Stimulated activated CD4-positive, alpha-beta T cell treated with anti-CD3 and anti-CD28 coated beads, Interleukin-12 subunit alpha, Interleukin-12 subunit beta, amount 100 ng/mL, for 24 hours (primary cell): ENCODE measurements at places on chromosomes 4 and X.

DNA sequence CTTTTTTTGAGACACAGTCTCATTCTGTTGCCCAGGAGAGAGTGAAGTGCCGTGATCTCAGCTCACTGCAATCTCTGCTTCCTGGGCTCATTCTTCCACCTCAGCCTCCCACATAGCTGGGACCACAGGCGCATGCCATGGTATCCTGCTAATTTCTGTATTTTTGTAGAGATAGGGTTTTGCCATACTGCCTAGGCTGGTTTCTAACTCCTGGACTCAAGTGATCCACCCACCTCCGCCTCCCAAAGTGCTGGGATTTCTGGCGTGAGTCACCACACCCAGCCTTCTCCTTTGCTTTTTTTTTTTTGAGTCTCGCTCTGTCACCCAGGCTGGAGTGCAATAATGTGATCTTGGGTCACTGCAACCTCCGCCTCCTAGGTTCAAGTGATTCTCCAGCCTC lies 94.1 kb downstream of the PDS5A start:
- no peak for DNase-seq

- DNase-seq: no peak
These were observed 23.7 kb downstream of the DOK7 start for GRCh38 chr4:3486541-3487540.

DNA sequence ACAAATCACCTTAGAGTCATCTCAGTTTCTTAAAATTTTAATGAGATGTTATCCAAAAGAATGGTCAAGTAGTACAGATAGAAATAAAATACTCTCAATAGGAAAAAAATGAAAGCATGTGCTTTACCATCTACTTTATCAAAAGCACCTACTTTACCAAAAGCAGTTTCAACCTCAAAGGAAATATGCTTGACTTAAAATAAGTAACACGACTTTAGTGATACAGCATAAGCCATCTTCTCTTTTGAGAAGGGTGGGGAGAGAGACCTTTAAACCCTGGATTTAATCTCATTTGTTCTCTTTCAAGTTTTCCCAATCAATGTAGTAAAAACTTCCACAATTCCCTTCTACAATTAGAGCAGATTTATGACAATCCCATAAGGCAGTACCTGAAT lies 26.5 kb downstream of the OTUD4 start:
- DNase-seq: no peak

GRCh38 chr4:82739287-82740190 lies 59.1 kb downstream of the SCD5 start:
- peak; percentile 75 for DNase-seq

- peak; percentile 65 for DNase-seq
These were observed 2.7 kb upstream of the RENBP start for GRCh38 chrX:153947009-153947769.

GRCh38 chr4:73862322-73862721 lies 6.9 kb upstream of the CXCL1 start:
- no peak for DNase-seq

GRCh38 chr4:84914686-84915395 lies 51.6 kb downstream of the WDFY3 start:
- no peak for DNase-seq

- no peak for DNase-seq
These were observed 34.7 kb upstream of the PLAC1 start for GRCh38 chrX:134692990-134693389.

- DNase-seq: no peak
These were observed 35.6 kb upstream of the UGDH start for GRCh38 chr4:39562792-39563191.

DNA sequence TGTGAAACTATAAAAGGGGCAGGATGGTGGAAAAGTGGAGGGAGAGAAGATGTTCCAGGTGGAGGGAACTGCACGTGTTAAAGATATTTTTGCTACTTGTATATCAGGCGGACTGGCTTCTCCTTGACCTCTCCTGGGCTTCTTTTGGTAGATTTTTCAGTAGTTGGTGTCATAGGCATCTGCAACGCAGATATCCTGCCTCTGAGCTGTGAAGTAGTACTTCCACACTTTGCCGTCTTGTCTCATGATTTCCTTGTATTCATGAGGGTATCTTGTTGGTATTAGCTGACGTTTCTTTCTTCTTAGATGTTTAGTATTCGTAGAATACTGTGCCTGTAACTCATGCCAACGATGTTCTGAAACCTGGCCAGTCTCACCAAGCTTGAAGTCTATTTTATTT lies 81.0 kb downstream of the WWC2 start:
- DNase-seq: no peak

DNA sequence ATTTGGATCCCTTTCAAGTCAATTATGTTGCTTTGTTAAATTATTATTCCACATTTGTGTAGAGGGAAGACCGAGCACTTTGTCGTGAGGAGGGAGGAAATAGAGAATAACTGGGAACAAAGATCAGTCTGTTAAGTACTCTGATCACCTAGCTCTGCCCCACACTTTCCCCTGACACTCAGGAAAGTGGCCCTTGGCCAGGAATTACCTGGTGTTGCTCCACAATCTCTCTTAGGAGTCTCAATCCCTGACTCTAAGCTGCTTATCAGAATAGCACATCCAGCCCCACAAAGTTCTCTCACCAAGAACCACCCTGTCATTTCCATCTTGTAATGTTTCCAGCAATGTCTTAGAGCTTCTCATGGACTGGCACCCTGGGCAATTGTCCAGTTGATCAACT lies 83.8 kb upstream of the BMPR1B start:
- no peak for DNase-seq

DNA sequence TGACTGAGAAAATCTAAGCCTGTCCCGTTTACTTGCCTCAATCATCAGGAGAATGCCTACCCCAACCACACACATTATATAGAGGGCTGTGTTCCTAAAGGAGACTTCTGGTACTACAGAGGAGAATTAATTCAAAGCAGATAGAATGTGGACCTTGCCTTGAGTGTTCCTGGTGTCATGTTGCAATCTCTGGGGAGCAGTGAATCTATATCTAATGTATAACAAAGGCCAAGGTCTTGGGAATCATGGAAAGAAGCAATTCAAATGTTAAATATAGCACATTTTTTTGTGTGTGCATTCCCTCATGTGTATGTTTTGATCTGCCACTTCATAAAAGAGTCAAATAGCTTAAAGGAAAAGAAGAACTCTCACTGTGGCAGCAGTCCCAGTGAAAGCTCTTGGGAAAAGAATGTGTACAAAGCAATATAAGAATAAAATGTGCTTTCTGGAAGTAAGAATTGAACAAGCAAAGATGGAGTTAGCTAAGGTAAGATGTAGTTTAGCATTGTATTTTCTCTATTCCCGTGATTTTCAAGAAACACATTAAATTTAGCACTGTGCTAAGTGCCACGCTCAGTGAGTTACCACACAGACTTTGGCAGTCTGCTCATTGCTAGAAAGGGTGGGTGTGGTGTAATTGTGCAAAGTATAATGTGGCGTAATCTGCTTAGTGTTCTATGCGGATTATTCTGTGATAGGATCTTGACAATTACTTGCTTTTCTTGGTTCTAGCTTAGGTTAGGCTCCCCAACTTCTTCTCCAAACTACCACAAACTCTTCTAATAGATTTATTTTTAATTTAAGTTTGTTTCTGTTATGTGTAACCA lies 13.7 kb downstream of the ADH6 start:
- no peak for DNase-seq

DNA sequence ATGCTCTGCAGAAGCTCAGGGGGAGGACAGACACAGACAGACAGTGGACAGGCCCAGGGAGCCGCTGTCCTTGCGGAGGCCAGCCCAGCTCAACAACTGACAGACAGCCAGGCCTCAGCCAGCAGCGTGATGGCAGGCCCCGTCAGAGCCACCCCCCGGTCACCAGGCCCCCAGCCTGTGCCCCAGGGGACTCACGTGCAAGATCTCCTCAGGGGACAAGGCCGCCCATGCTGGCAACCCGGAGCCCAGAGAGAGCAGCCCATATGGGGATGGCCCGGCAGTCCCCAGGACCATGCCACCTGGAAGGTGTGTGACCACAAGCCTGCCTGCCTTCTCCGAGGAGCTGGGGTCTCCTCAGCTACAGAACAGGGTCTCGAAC lies 28.0 kb upstream of the MXD4 start:
- no peak for DNase-seq

DNA sequence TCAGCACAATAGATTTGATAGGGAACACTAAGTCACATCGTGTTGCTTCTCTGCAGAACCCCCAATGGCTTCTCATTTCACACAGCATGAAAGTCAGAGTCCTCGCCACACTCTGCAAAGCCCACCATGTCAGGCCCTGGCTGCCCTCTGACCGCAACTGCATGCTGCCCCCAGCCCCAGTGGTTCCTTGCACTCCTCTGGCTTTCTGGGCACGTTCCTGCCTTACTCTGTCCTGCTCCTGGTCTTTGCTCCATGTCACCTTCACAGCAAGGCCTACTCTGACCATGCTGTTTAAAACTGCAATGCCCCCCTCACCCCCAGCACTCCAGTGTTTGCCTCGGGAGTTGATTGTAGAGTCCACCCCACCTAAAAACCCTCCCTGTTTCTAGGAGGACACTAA lies 78.1 kb downstream of the EVC start:
- DNase-seq: no peak

- no peak for DNase-seq
These were observed 54.7 kb downstream of the OTC start for GRCh38 chrX:38407126-38407525.

- DNase-seq: peak; percentile 26
These were observed 529.9 kb downstream of the MID1IP1 start for GRCh38 chrX:39331082-39331704.

DNA sequence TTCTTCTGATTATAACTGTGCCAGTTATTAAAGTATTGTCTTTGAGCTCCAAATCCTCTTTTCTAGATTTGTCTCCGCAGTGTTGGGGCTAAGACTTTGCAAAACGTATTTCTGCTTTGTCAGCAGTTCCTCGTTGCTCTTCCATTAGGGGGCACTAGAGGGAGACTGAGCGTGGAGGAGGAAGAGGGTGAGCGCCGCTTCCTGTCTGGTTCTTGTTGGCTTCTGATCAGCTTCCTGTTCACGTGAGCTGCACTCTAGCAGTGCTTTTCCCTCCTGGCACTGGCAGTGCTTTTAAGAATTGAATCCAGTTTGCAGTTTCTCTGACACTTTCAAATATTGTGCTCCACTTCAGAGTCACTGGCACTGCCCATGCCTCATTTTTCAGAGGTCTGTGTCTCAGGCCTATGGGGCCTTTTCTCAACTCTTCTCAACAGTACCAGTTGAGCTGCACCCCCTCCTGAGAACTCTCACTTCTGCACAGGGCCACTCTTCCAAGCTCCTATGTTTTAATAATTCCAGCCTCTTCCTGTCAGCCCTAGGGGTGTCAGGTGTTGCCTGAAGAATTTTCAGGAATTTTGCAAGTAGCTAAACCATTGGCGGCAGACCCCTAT lies 54.4 kb upstream of the LCORL start:
- DNase-seq: peak; percentile 21

GRCh38 chr4:48862038-48862437 lies 31.1 kb downstream of the OCIAD1 start:
- no peak for DNase-seq

DNA sequence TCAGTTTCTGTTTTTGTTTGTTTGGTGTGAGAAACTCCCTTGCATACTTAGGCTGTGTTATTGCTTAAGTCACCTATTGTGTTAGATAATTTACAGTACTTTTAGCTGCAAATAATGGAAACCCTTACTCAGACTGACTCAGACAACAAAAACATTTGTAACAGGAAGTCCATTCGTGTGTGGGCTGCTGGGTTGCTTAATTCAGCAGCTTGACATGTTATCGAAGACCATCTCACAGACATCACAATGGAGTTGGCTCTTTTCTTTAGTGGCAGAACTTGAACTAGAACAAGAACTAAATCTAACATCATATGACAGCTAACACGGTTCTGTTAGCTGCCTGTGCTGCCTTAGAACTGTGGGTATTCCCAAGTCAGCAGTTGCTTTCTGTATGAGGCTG lies 9.9 kb upstream of the GABRE start:
- DNase-seq: no peak

DNA sequence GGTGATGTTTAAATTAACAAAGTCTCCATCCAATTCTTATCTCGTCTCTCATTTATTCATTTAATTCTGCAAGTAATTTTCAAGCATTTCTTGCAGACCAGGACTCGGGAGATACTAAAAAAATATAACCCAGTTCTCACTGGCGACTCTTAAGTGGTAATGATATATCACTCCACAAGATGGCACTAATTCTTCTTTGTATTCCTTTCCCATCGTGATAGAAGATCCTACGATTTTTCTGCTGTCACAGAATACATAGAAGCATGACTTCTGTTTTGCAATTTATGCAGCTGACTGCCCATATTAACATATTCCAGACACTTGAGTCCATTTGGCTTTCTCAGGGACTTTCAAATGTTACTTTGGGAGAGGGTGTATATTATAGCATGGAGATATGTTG lies 64.0 kb upstream of the FGF13 start:
- DNase-seq: no peak

- no peak for DNase-seq
These were observed 206.7 kb downstream of the MGST2 start for GRCh38 chr4:139872274-139872673.

DNA sequence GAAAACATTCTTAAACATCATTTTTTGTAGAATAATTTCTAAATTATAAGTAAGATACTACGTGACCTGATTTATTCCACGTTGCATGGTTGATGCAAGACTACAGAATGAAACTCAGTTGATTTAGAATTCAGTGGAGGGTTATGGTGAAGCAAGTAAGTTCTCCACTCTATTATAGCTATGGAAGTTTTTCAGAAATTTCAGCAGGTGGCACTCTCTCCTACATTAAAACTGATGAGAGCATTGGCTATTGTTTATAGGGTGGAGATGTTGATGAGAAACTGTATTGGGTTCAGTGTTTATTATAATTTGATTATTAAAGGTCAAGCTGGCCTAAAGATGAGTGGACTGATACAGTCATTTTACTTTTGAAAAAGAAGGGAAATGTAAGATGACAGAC lies 88.0 kb downstream of the FNIP2 start:
- no peak for DNase-seq

GRCh38 chr4:6491235-6491634 lies 18.8 kb upstream of the PPP2R2C start:
- DNase-seq: no peak

DNA sequence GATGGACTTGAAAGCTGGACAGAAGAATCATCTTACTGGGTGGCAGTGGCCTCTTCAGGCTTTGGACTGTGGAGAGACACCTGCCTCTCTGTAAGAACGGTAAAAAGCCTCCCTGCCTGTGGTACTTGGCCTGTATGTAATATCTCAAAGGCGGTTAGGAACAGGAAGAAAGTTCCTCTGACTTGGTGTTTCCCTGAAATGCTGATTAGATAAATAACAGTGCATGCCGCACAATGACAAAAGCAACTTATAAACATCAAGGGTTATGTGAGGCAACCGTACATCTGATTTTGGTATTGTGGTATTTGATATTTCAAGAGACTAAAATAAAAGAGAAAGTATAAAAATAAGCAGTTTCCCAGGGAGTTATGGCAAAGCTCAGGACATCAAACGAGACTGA lies 92.4 kb upstream of the SORBS2 start:
- no peak for DNase-seq

DNA sequence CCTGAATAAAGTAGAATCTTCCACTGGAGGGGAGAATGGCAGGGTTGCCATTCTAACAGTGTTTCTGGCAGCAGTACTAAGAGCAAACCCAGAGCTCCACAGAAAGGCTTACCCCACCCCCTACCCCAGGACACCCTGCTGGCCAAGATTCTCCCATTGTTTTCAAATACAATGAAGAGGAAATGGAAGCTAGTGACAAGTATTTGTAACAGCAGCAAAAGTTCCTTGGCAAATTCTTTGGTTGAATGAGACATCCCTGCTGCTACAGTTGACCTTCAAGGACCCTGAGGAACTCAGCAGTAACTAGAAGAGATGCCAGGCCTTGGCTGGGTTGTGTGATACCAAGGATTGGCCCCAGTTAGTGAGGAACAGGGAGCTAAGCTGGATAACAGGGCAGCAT lies 124.2 kb upstream of the DGKK start:
- DNase-seq: no peak

- no peak for DNase-seq
These were observed 19.8 kb downstream of the BEX3 start for GRCh38 chrX:103396186-103396585.
